Kidney tubule cell (primary cell): ENCODE measurements at places on chromosomes 1 and 21.

DNA sequence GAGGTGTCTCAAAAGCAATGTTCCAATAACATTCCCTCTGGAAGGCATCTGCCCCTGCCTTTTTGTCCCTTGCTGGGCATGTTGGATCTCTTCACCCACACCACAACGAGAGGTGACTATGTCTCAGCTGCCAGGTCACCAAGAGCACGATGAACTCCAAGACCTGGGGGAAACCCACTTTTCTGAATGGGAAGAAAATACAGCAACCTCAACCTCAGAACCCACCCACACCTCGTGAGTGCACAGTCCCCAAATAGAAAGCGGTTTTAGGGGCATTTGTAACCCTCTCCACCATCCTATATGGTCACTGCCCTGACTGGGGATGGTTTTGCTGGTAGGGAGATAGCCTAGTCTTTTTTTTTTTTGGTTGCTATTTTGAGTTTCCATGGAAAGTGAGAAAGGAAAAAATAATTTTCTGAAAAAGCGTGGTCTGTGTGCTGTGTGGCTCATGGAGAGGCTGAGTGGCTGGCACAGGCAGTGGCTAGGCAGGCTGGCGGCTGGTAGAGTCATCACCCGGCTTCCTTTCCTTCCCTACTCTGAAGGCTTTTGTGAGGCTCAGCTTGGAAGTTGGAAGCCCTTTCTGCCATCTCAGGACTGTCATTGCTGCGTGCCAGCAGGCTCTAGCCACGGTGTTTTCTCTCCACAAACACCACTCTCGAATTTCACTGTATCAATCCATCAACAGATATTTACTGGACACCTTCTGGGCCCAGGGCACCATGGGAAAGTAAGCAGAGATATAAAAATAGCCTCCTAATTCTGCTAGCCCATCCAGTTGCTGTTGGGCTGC lies 15.8 kb downstream of the TSPAN2 start:
- DNase-seq, result no peak

GRCh38 chr21:15208786-15209185 lies 144.0 kb upstream of the NRIP1 start:
- no peak for DNase-seq

DNA sequence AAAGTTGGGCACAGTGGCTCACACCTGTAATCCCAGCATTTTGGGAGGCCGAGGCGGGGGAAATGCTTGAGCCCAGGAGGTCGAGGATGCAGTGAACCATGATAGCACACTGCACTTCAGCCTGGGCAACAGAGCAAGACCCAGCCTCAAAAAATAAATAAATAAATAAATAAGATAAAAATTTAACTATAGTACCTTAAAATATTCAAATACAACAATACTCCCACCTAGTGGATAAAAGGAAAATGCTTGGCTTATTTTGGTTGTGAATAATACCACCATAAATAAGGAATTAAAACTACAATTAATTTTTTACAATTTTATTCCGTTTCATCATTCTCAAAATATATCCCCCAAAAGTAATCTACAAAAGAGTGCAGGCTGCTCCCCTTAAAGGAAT lies 8.1 kb downstream of the PSMG1 start:
- DNase-seq, result peak; percentile 25

DNA sequence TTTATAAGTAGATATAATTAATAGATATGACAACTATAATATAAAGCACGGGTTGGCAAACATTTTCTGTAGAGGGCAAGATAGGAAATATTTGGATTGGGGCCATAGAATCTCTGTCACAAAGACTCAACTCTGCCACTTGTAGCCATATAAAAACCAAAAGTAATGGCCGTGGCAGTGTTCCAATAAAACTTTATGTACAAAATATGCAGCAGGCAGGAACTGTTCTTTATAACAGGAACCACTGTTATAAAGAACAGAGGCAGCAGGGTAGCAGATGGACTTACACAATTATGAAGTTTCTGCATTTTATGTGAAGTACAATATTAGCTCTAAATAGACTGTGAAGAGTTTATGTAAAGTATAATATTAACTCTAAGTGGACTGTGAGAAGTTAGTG lies 16.9 kb upstream of the QSOX1 start:
- DNase-seq, result no peak

DNA sequence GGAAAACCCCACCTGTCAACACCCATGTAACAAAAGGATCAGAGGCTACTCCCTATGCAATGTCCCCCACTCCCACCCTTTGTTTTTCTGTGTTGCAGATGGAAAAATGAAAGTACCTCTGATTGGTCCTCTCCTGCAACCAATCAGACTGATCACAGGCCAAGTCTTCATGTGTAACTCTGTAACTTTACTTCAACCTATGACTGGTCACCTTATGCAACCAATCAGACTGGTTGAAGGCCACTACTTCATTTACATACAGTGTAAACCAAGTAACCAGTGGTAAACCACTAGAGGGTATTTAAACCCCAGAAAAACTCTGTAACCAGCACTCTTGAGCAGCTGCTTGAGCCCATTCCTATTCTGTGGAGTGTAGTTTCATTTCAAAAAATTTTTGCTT lies 266.3 kb upstream of the OLFM3 start:
- DNase-seq, result no peak

GRCh38 chr1:21517660-21518480 lies 8.6 kb downstream of the ALPL start:
- no peak for DNase-seq

GRCh38 chr21:43188592-43189210 lies 19.9 kb downstream of the CRYAA start:
- no peak for DNase-seq

DNA sequence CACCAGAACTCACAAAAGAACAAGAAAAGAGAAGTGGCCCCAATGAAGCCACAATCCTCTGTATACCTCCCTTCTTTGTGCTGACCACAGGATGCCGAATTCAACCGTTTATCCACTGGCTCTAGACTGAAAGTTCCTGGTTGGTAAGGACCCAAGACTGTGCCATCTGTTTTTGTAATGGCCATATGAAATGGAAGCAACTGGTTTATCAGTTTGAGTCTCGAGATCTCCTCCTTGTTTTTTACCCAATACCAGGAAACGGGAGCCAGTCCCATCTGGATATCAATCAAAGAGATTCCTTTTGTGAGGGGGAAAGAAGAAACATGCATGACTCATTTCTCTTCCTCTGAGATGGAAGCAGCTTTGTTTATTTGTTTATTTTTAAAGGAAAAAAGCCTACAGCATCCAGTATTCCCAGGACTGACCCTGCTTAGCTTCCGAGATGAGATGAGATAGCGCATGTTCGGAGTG lies 32.4 kb upstream of the ZNF124 start:
- DNase-seq, result no peak

DNA sequence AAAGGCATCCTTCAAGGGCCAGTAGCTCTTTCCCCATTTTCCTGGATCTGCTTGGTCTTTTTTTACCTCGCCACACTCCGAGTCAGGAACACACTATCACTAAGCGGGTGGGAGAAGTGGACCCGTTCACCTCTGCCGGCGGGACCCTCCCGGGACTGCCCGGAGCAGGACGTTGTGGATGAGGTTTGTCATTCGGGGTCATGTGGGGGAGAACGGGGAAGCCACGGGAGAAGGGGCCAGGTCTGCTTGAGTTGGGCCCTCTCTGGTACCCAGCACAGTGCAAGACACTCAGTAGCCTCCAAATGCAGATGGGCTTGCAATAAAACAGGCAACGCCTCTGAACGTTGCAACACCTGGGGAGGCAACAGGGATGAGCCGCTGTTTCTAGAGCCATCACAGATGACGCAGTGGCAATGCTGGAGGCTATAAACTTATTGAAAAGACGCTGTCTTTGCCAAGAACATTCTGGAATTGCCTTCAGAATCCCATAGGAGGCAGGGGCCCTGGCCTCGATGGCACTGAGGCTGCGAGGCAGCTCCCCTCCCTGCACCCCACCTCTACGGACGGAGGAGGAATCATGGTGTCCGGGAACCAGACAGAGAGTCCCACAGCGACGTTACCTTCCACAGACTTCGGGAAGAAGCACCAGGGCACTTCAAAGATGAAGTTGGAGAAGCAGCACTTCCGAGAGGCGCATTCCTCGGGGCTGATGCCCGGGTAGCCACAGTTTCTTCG lies 3.8 kb downstream of the TFF2 start:
- no peak for DNase-seq

GRCh38 chr1:90722874-90723589 lies 5.9 kb upstream of the BARHL2 start:
- DNase-seq, result no peak

GRCh38 chr1:235093696-235094592 lies 34.7 kb downstream of the TOMM20 start:
- peak; percentile 71 for DNase-seq

- DNase-seq, result peak; percentile 65
These were observed 36.1 kb downstream of the CCDC185 start for GRCh38 chr1:223429313-223429731.

DNA sequence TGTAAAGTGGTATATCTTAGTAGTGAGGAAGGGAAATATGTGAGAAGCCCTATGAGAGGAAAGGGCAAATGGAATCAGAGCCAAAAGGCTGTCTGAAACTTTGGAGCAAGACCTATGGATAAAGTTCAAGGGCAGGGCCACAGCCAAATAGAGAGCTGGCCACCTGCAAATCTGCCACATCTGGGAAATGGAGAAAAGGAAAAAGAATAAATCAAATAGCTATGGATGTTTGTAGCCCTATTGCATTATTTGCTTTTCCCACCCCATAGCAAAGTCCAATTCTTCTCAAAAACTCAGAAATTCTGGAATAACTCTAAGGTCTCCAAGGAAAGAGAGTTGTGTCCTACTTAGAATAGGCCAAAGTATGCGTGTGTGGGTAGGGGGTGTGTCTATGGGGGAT lies 4.0 kb upstream of the HLX start:
- no peak for DNase-seq

- no peak for DNase-seq
These were observed 34.2 kb downstream of the IGFN1 start for GRCh38 chr1:201224666-201225370.

- no peak for DNase-seq
These were observed 194.2 kb downstream of the ZSCAN20 start for GRCh38 chr1:33666616-33667015.

- no peak for DNase-seq
These were observed 9.5 kb downstream of the SON start for GRCh38 chr21:33552093-33552998.

DNA sequence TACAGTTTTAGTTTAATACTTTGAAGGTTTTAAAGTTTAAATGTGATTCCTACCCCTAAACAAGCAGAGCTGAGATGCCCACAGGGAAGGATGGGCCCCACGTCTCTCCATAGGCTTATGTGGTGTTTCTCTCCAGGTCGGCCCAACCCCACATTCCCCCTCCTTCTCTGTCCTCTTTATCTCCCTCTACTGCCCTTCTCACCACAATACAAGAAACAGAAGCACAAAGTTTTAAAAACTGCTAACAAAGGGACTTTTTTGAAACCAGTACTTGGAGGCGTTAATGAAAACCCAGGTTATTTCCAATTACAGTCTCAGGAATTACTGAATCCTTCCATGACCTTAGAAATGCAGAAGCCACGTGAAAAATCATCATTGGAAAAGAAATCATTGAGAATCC lies 324.0 kb downstream of the NTNG1 start:
- DNase-seq, result no peak
